D721Med (cell line): ENCODE measurements at places on chromosomes 11 and 22.
A peak's percentile ranks its signal among the peaks of the same experiment; 100 is the strongest.

DNA sequence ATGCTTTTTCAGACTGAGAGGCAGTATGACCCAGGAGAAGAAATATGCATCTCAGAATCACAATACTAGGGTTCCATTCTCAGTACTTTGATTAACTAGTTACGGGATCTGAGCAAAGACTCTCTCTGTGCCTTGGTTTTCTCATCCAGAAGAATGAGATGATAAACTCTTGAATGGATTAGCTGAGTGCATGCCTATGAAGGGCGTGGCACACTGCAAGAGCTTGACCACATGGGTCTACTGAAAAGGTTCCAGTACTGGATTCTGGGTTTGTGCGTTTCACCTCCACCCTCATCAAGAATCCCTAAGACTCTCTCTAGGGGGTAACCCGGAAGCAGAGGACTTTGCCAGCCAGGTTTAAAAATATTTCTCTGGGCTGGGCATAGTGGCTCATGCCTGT is 25.6 kb downstream of the PGA5 start:
- DNase-seq = no peak

DNA sequence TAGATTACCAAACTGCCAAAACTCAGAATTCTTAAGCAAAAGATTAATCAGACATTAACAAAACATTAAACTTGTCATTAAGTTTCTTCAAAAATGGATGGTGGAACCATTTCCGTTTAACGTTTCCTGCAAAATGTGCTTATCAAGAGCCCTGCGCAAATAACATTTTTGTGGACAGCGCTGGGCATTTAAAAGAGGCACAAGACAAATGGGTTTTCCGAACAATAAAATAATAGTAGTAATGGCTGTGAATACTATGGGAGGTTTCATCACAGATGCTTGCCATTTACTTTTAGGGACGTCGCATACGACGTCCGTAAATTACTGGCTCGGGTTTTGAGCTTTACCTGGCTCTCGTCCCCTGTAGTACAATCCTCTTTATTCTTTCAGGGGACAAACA is 1.1 kb downstream of the NPAT start:
- no peak for DNase-seq

- DNase-seq = no peak
Measured at GRCh38 chr11:67448220-67448609, 4.3 kb downstream of the GPR152 start.

GRCh38 chr11:3134218-3134621 is 30.9 kb downstream of the OSBPL5 start:
- no peak for DNase-seq

- DNase-seq = no peak
Measured at GRCh38 chr11:87473174-87473573, 435.4 kb downstream of the TMEM135 start.

- no peak for DNase-seq
Measured at GRCh38 chr22:50688448-50688847, 15.8 kb downstream of the SHANK3 start.

DNA sequence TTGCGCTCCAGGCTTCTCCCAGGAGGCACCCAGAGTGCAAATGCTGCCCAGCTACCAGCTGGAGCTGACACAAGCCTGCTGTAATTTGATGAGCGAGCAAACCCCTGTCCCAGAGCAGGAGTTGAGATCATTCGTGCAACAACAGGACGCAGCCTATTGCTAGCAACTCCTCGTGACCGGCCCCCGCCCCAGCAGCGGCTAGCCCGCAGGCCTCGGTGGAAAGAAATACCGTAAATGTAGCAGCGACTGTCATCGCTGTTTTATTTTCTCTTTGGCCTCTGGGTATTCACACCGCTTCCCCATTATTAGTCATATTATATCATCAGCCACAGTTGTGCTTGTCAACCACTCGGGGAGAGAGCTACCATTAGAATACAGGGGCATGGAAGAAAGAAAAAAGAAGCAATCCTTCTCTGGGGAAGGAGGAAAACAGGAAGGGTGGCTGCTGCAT is 59.2 kb upstream of the ATXN10 start:
- DNase-seq = no peak

DNA sequence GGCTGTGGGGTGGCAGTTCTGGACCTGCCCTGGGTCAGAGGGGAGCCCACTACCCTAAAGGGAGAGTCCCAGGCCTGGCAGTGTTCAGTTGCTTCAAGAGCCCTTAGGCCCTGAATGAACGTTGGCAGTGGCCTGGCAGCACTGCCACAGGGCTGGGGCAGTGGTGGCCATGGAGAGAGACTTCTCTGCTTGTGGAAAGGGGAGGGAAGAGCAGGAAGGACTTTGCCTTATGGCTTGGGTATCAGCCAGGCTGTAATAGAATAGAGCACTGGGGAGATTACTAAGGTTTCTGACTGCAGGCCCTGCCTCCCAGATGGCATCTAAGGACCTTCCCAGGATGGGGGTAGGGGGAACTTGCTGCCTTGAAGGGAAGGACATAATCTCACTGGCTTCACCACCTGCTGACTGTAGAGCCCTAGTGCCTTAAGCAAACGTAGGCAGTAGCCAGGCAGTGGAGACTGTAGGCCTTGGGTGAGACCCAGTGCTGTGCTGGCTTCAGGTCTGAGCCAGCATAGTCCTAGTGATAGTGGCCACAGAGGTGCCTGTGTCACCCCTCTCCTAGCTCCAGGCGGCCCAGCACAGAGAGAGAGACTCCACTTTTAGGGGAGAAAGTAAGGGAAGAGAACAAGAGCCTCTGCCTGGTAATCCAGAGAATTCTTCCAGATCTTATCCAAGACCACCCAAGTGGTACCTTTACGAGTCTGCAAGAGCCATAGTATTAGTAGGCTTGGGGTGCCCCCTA is 27.6 kb downstream of the PLA2G6 start:
- DNase-seq = no peak

DNA sequence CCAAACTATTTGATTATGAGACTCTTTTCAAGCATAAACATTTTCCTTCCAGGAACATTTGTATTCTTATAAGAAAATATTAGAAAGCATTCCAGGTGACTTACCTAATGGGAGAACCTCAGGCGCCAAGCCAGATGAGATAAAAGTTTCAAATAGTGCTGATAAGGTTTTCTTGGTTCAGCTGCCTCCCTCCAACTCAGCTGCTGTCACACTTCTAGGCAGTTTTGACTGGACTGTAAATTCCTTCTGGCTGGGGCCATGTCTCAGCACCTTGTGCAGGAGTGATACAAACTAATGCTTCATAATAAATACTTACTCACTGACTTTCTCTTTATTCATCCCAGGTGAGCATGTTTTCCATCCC is 131.1 kb downstream of the MED15 start:
- no peak for DNase-seq

GRCh38 chr11:129691142-129691541 is 124.5 kb upstream of the TMEM45B start:
- DNase-seq = no peak

GRCh38 chr11:7020183-7020917 is at the start of the genes NLRP14 and ZNF214:
TSS of gene NLRP14 (plus strand) at chr11:7020479. CDS start at chr11:7038587, 18,108 bp downstream.
TSS of gene ZNF214 (minus strand) at chr11:7020346. CDS start at chr11:7002835, 17,511 bp downstream.
- DNase-seq = no peak

- no peak for DNase-seq
Measured at GRCh38 chr11:107957109-107957588, 28.9 kb downstream of the RAB39A start.

GRCh38 chr22:23471698-23472097 is 108.4 kb downstream of the IGLL1 start:
- DNase-seq = no peak

DNA sequence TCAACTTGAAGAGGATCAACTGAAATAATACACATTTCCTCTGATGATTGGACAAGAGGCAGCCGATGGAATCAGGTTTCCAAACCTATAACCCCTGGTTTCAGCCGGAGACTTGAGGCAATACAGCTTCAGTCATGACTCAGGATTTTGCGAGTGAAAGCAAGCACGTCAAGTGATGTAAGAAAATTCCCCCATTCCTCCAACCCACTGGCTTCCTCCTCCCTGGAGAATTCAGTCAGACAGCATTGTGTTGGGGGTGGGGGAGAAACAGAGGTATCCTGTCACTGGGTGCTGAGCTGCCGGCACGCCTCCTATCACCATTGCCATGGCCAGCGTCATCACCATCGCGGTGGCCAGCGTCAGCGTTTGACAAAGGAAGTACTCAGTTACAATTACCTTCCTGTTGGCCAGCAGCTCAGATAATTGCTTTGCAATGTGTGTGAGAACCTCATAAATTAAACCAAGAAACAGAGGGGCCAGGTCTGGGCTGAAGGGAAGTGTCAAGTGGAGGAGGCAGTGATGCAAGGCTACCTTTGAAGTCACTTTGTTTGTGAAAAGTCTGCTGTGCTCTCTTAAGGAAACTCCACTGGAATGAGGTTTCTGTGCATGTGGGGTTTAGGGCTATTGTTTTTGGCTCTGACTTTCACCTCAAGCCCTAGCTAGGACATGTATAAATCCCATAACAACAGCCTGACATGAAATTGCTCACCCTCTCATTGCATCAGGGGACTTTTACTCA is 50.2 kb downstream of the LIF start:
- no peak for DNase-seq

DNA sequence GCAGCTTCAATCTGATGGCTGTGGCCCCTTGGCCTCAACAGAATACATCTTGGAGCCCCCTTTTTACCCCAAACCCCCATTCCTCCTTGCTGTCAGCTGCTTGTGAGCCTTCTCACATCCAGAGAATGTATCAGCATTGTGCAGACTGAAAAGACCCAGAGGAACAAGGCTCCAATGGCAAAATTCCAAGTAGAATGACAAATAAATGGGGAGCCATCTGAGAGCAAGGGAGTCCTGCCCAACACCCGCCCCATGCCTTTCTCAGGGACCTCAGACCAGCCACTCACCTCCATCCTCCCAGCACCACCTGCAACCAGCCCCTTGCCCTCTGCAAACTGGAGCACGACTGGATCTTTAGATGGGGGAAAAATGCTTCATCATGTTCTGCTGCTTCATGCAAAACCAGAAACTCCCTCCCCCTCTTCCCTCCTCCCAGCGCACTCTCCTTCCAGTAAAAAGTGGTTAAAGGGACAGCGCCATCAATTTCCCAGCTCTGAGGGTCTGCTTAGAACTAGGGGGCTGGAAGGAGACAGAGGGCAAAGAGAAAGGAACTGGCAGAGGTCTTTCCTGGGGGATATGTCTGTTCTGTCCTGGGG is 2.2 kb upstream of the NEFH start:
- no peak for DNase-seq

DNA sequence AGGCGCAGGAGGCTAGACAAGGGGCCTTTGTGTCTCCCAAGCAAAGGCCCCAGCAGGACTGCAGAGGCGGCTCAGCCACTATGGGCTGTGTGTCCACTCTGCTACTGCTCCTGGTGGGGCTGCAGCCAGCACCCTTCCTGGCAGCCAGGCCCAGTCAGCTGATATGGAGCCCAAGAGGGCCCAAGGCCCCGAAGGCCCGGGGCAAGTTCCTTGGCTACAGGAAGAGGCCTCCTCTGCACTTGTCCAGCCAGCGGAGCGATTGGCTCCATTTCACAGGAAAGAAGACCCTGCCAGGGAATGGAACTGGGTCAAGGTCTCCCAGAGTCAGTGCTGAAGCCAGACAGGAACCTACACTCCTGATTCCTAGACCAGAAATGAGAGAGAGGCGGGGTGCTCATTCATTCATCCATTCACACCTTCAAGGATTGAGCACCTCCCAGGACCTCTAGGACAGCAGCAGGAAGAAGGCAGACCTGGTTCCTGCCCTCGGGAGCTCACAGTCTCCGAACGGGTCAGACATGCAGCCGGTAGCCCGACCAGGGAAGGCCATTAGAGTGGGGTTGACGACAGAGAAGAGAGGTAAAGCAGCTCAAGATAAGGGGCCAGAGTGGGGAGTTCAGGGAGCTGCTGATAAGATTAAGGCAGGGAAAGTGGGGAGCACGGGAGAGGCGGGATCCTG is 811 bp upstream of the P2RY2 start:
- no peak for DNase-seq

DNA sequence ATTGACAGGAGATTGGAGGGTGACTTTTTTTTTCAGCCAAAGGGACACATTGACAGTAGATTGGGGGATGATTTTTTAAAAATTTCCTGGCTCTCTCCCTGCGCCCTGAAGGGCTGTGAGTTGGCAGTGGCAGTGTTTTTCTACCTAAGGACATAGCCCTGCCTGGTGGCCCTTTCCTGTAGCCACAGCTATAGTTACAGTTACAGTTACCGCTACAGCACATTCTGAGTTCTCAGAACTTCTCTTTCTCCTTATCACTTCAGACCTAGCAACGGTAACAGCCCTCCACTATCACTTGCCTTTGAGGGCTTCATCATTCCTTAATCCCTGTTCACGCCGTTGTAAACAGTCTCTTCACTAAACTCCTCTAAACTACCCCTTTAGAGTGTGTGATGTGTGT is 684 bp downstream of the MRGPRX2 start:
- DNase-seq = no peak

DNA sequence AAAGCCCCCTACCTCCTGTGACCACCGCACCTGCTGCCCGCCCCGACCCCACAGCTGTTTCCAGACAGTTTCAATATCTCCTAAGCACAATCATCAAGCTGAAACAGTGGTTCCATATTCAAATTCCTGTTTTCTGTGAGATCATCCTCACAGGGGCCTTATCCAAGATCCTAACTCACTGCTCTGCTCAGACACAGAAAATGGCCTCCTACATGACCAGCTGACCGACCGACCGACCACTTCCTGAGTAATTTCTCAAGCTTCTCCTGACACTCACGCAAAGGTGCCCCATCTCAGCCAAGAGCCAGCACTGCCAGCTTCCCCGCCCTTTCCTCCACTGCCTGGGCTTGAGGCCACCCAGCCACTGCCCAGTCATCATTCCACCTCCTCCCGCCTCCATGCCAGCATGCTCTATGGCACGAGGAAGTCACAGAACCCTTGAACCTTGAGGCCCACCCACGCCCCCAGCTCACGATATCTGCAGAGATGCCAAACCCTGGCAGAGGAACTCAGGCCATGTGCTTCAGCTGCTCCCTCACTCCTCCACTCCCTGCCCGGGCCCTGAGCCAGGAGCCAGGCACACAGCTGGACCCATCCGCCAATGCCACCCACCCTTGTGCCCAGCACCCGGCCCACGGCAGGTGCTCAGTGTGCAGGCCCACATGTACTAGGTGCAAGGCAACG is 14.0 kb downstream of the KIAA0930 start:
- DNase-seq = no peak

GRCh38 chr11:58330861-58331260 is 28.0 kb downstream of the OR5B17 start:
- no peak for DNase-seq

DNA sequence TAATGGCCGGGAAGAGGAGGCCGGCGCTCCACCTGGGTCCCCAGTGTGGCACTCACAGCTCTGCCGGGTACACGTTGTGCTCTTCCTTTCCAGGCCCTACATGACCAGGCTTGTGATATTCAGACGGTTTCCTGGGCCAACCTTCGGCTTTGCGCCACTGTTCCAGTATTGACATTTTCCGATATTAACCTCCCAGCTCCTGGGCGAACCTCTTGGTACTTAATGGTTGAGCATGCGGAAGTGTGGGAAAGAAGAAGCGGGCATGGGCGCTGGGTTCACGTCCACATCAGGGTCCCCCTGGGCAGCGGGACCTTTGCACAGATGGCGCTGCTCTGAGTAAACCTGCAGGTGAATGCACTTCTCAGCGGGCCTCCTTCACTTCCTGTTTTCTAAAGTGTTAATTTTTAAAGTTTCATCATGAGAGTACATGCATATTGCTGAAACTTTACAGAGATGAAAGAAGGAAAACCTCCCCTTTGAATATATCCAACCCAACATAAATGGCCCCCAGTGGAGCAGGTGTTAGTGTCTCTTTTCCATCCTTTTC is 286.7 kb downstream of the TBC1D22A start:
- DNase-seq = no peak

- peak; percentile 44 for DNase-seq
Measured at GRCh38 chr22:30262917-30263741, 3.5 kb downstream of the OSM start.
